ENCODE measurements at places on chromosomes 11 and 22.

DNA sequence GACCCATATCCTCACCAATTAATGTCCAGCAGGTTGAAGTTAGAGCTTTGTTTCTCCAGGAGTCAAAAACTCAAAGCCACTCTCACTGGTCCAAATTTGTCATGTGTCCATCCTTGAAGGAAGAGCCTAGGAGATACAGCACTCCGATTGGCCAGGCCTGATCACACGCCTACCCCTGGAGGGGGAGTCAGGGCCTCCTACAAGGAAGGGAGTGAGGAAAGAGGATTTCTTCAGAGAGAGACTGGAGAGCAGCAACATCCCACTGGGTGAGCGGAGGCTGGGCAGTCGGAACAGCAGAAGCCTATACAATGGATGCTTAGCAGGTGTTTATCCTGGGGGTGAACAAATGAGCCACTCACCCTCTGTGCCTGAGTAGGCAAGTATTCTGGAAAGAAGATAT lies 113.9 kb downstream of the TRIM29 start:
- DNase-seq = no peak

DNA sequence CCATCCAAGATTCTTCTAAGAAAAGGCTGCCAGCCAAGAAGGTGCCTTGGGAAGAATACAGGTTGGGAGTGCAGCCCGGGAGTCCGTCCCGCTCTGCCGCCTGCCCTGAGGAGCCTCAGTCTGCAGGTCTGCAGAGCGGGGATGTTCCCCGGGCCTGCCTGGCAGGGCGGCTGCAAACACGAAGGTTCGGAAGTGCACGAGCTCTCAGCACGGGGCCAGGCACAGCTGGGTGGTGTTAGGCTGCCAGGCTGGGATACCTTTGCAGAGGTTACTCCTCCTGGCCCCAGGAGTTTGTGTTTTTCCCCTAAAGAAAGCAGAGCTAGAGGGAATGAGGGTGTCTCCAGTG lies 9.4 kb upstream of the PRR5 start:
- DNase-seq = no peak

DNA sequence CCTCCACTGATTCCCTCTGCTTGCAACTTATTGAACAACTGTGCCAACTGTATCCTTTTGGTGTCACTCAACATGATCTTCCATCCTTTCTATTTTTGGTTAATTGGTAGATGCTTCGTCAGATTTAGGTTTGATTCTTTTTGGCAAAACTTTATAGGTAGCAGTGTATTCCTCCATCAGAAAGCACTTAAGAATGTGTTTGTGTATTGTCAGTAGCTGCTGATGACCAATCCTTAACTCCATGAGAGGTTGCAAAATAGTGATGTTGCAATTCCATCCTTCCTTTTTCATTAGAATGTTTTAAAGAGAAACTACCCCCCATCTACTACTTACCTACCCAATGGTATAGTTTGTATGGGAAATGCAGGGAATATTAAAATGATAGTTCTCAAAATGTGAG lies 22.1 kb downstream of the FAM76B start:
- no peak for DNase-seq

DNA sequence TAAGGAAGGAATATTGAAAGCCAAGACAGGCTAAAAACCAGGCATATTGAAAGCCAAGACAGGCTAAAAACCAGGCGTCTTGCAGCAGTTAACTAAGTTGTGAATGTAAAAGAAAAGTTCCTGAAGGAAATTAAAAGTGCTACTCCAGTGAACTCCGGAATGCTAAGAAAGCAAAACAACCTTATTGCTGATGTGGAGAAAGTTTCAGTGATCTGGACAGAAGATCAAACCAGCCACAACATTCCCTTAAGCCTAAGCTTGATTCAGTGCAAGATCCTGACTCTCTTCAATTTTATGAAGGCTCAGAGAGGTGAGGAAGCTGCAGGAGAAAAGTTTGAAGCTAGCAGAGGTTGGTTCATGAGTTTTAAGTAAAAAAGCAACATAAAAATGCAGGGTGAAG lies 51.4 kb downstream of the PACS1 start:
- DNase-seq = no peak

- DNase-seq = peak; percentile 62
These were observed 34.7 kb downstream of the LUZP2 start for GRCh38 chr11:24531528-24531927.

DNA sequence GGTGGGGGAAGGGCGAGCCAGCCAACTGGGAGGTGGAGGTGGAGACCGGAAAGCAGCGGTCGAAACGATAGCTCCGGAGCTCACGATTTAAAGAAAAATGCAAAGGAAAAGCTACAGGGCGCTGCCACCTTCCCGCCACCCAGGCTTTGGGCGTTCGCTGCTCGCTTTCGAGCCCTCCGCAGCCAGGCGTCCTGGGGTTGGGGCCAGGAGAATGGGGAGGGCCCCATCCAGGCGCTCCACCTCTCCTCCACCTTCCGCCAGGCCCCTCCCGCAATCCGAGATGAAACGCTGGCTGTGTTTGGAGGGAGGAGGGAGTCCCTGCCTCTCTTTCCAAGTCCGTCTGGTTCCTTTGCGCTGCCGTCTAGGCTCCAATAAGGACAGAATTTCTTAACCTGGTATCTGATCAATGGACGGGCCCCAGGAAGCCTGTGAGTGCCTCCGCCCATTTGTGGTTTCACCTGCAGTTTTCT lies 483 bp upstream of the ABTB2 start:
- no peak for DNase-seq
